Fibroblast of skin of back (primary cell): ENCODE measurements at places on chromosomes 5 and 9.

DNA sequence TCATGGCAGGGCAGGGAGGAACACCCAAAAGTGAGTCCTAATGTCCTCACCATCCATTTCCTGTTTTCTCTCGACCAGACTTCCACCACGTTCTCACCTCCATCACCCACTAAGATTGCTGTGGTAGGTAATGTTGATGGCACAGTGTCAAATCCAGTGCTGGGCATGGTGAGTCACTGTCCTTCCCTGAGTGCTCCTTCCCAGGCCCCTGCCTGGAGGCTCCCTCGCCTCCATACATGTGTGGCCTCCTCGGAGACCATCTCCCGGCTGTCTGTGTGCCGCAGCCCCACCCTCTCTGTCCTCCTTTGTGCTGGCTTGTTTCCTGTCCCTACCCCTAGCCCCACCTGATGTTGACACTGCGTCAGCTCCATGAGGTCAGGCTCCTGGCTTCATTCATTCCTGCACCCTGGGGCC lies 177.5 kb downstream of the SYK start:
- peak; percentile 28 for DNase-seq

DNA sequence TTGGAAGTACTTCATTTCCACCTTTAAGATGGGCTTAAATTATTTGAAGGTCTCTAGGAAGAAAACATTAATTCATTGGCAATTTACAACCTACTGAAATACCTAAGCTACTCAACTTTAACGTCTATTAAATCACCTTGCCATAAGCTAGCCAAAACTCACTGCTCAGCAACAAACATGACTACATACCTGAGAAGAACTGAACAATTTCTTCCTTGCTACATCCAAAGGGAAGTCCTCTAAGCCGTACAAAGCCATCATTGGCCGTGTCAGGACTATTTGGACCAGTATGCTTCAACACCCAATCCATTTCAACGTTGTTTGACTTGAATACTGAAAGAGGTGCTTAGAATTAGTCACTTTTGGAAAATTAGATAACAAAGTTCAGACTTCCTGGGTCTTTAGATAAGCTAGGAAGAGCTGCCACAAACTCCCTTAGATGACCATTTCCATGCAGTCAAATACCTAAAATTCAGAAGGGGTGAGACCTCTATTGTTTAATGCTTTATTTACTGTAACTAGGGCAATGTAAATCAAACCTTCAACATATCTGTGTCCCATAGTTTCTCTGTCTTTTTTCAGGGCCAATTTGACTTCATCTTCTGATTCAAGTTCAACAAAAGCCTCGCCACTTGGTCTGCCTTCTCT lies 2.6 kb downstream of the HNRNPH1 start:
- DNase-seq: peak; percentile 32

DNA sequence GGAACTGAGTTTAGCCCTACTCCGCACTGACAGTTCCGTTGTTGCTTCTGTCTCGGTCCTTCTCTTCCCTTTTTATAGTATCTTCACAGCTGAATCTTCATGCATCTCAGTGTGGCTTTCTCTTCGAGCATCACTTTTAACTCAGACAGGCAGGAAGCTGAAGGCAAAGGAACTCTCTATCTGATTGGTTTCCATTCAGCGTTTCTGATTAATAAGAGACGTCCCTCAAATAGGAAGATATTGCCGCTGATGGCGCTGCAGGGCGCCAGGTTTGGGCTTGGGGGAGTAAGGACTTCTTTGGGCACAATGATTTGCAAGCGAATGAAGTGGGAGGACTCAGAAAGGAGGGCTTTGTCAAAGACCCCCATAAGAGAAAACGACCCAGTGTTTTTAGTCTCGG lies at the start of gene CDH9:
TSS of gene CDH9 (minus strand) at position 111 of the 400 bp plus-strand sequence. CDS start 50,253 bp downstream, outside the sequence.
- DNase-seq: no peak

GRCh38 chr5:171720086-171720485 lies 65.5 kb upstream of the SMIM23 start:
- DNase-seq: no peak

DNA sequence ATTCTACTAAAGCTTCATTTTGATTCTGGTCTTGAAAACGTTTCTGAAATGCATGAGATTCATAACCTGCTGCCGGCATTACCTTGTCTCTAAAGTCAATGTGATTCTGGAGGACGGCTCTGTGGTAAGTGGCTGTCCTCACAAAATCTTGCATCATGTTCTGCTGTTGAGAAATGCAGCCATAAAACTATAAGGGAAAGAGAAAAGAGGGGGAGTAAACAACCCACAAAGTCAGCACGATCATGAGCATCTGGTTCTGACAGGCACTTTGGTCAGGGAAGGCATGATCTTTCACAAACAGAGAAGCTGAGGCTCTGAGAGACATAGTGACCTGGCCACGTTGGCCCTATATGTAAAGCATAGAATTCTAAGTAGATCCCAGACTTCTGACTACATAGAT lies 168.9 kb upstream of the PUM3 start:
- no peak for DNase-seq

- no peak for DNase-seq
Measured at GRCh38 chr5:90563108-90563507, 4.5 kb downstream of the ADGRV1 start.

- no peak for DNase-seq
Measured at GRCh38 chr9:93300585-93301081, 116.7 kb downstream of the WNK2 start.

DNA sequence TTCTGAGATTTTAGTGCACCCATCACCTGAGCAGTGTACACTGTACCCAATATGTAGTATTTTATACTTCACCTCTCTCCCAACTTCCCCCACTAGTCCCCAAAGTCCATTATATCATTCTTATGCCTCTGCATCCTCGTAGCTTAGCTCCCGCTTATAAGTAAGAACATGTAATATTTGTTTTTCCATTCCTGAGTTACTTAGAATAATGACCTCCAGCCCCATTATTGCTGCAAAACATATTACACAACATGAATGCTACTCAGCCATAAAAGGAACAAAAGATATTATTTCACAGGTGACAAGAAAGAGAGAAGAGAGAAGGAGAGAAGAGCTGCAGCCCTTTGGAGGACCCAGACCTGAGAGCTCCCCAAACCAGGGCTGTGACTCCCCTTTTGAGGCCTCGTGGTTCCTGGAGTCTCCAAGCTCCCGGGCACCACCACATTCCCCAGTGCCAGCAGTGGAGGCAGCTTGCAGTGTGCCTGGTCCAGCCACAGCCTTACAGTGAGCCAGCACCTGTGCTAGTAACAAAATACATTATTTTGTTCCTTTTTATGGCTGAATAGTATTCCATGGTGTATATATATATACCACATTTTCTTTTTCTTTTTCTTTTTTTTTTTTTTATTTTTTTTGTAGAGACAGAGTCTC lies 194.5 kb upstream of the DAB2 start:
- no peak for DNase-seq

GRCh38 chr5:59617186-59617771 lies 276.2 kb downstream of the PDE4D start:
- no peak for DNase-seq

DNA sequence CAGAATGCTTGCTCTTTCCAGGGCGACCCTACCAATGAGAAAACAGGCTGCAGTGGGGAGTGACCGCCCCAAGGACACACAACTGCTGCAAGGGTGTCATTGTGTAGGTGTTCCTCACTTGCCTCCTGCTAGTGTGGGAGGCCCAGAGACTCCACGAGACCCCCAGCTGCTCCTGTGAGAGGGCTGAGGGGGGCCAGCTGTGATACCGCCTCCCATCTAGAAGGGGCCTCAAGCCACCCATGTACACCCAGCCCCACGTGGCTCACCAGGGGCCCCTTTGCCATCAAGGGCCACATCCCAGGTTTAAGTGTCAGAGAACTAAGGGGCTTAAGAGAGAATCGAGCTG lies 1.3 kb upstream of the ASS1 start:
- DNase-seq: no peak

GRCh38 chr5:147893820-147894219 lies 12.5 kb downstream of the C5orf46 start:
- peak; percentile 25 for DNase-seq

DNA sequence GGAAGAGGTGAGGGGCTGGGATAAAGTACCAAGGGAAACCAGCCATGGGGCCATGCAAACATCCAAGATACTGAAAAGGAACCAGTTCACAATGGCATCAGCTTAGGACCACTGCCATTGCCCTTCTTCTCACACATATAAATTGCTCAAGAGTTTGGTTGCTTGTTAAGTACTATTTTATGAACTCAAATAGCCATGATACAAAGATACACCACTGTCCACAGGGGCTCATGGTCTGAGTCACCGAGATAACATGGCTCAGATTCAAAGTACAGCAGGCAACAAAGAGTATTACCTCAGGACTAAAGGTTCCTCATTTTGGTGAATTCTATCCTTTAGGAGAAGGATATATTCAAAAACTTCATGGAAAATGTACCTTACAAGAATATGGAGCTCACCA lies 55.6 kb downstream of the FANCC start:
- DNase-seq: peak; percentile 20

DNA sequence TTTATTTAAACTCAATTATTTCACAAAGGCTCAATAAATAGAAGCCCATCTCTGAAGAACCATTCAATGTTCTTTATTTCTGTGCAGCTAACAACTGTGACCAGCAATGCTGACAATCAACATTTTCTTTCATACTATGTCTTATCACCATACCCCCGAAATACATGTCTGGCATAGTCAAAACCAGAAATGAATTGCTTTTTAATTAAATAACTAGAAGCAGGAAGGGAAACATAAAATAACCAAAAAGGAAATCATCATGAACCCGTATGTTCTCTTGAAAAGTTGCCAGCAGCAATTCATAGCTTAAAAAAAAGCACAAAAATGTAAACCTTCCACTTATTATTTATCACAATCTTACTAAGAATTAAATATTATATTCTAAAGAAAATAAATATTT lies 212.4 kb downstream of the TMEM232 start:
- DNase-seq: no peak

GRCh38 chr5:5967373-5967772 lies 411.0 kb downstream of the MED10 start:
- no peak for DNase-seq

DNA sequence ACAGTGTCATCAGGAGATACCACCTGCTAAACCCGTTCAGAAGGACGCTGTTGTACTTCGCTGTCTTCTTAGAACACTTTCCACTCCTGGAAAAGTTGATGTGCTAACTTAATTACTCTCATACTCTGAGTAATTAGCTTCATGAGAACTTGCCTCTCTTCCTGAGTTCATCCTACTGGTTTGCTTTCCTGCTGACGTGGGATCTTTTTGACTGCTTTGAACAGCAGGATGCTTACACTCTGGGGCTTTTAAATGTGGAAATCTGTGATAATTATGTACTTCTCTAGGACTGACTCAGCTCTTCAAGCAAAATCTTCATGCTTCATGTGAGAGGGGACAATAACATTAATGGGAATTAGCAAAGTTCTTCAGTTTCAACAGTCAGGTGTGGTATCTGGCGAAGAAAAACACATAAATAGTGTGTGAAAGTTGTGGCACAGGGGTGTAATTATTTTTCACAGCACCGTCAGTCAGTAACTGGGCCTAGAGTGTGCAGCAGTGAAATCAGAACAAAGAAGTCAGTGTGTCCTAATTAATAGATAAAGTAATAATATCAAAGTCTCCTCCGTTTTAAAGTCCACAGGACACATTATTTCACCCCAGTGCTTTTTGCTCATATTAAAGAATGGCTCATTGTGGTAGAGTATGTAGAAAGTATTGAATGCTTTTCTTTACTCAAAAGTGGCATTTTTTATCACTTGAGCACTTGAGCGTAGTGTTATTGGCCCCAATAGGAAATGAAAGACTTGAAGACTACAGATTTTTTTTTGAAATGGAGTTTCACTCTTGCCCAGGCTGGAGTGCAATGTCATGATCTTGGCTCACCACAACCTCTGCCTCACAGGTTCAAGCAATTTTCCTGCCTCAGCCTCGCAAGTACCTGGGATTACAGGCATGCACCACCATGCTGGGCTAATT lies 140.9 kb upstream of the DMRT1 start:
- no peak for DNase-seq

DNA sequence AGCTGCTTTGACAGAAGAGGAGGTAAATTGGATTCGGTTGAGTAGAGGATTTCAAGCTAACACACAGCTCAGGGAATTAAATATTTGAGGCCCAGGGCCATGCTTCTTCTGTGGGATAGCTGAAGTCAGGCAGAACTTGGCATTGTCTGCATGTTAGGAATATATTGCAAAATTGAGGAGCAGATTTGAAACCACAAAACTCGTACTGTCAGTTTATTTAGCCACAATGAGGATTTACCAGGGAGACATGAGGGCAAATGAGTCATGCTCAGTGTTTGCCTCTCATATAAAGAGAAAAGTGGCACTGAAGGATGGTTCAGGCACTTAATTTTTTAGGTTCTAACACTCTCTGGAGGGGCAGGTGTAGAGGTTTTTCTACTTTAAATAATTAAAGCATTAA lies 83.0 kb upstream of the PRLR start:
- DNase-seq: peak; percentile 54

DNA sequence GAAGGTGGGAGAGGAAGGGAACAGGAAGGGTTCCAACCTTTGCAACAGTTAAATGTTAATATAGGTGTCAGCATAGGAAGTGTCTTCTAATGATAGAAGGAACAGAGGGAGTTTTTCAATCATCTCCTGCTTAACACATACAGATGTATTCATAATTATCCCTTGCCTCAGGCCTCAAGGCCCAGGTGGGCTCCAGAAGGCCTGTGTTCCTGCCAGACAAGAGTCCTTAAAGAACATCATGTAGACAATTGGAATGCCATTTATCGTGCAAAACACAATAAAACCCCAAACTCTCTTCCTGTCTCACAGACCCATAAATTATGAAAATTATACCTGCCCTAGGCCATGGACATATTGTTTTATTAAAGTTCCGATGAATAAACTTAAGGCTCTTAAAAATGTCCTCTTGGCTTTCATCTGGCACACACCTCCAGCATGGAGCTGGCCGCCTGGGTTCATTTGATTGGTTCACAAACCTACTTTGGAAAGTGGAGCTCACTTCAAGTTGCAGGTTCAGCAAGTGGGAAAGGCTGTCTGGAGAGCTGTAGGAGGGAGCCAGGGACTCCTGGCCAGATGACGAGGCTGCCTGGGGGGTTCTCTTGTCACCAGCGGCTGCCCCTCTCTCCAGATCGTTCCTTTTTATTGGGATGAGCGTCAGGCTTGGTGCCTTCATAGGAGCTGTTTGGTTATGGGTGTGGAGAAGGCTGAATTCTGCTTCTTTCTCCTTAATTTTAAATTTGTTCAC lies 17.5 kb downstream of the SPRY4 start:
- DNase-seq: no peak

DNA sequence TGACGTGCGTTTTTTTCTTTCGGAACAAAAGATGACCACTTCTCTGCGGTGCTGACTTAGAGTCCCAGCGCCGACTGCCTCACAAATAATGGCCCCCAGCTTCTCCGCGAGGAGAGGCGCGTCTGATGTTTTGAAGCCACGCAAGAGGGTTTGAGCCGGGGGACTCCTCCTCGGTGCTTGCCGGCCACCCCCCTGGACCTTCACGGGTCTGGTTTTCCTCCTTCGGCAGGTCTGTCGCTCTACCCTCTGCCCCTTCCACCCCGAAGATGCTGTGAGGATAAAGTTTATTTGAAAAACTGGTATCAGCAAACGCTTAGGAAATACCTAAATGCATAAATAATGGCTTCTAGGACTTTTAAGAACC lies 584 bp downstream of the USP20 start:
- DNase-seq: no peak

DNA sequence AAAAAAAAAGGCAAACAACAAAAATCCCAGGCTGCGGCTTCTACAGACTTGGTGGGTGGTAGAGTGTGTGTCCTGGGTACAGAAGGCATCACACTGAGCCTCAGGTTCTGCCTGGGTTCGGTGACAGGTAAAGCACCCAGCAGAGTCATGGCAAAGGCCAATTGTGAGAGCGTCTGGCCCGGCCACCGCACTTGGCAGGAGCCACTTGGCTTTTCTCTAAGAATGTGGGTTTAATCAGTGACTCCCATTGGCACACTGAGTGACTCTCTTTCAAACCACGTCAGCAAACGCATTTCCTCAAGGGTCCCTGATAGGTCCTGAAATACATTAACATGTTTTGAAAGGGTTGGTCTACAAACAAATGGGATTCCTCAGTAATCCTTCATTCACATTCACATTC lies 17.0 kb downstream of the COL23A1 start:
- no peak for DNase-seq
